ENCODE measurements at places on chromosomes 7 and 10.

GRCh38 chr7:46397591-46397990 is 476.5 kb upstream of the IGFBP3 start:
- no peak for DNase-seq

DNA sequence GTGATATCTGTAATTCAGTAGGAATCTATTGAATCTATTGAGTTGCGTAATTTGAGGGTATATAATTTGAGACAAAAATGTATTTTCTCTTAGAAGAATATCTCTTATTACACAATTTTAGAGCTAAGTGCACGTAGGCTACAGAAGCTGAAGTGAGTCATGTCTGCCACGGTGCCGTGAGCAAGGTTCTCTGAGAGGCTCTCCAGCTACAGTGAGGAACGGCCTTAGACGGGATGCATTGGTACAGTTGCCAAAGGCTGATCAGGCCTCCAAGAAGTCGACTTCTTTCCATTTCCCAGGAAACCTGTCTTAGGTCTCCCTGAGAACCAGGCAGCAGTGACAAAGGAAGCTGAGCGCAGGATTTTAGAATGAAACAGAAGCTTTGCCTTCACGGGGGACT is 28.6 kb downstream of the TCERG1L start:
- DNase-seq = no peak

DNA sequence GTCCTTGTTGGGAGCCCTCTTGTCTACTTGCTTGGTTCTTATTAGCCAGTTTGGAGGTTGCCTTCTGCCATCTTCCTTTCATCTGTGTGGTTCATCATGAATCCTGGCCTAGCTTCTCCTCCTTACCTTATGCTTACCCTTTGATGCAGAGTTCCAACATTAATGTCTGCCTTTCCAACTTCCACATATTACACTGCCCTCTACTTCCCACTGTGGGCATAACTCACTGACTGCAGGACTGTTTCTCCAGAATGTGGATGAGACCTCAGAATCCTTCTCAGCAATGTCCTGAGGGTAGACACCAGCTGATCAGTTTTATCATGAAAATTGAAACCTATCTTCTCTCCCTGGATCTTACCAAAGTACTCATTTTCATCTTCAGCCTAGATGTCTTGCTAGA is 491.0 kb downstream of the LRMDA start:
- DNase-seq = no peak

- no peak for DNase-seq
These were observed 119.2 kb upstream of the PCBD1 start for GRCh38 chr10:71007516-71007915.

DNA sequence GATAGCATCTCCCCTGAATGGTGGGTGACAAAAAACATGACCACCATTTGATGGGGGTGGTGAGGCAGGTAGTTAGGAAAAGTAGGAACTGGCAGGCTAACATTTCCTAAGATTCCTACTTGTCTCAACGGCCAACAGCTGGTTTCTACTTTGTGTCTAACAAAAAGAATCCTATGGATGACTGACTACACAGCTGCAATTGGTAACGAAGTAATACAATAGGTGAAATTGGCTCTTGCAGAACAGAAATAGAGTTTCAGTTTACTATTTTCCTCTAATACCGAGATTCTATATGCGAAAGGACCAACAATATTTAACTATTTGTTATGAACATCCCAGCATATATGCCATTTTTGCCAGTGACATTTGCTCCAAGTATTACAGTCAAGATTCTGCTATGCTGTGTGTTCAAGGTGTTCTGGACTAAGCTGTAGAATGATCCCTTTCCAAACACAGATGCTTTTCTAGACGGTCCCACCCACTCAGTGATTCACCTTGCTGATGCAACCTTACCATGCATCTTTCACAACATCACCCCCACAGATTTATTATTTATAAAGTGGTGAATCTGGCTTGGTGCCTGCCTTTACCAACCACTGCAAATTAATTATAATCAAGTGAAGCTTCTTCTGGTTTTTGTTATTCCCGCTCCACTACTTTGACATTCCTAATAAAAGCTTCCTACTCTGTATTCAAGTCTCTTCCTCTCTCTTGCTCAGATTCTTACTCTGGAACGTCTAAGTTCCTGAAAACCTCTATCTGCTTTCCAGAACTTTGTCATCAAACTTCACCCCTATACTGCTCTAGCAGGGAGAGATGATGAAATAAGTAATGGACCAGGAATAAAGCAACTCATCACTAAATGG is 16.8 kb downstream of the BBIP1 start:
- no peak for DNase-seq

DNA sequence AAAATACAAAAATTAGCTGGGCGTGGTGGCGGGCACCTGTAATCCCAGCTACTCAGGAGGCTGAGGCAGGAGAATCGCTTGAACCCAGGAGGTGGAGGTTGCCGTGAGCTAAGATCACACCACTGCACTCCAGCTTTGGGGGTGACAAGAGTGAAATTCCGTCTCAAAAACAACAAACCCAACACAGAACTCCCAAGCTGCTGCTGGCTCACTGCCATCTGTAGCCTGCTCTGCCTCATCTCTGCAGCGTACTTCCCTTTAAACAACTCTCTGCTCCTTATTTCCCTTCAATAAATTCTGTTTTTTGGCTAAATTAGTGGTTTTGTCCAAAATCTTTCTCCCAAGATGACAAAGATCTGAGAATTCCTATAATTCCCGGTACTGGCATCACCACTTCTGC is 189.2 kb upstream of the GALNT17 start:
- DNase-seq = no peak

- no peak for DNase-seq
These were observed 90.6 kb upstream of the SEMA3E start for GRCh38 chr7:83739527-83739926.

DNA sequence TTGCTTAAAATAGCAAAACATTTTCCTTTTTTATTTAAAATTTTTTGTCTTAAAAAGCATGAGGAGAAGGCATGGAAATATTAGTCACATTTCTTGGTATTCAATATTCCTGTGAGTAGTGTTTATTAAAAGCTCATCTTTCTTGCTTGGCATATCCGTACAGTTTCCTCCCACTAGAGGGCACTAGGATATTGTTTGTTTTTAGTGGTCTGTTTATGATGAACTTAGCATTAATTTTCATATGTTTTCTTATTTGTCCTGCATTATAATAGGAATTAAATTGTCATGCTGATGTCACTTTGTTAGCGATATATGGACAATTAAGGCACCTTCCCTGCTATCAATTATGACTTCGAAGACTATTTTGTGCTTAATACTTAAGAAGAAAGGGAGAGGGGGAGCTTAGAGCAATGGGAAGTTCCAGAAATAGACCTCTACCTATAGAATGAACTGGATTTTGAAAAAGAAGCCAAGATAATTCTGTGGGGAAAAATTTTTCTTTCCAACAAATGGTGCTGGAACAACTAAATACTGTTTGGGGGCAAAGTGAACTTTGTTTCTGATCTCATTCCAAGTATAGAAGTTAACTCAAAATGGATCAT is 91.0 kb upstream of the STRIP2 start:
- peak; percentile 76 for DNase-seq

GRCh38 chr7:45106-46090 is 147.0 kb upstream of the FAM20C start:
- DNase-seq = no peak

All from hematopoietic multipotent progenitor cell treated with erythropoietin and hydrocortisone succinate and interleukin-3 and kit ligand, for 17 days (in vitro differentiated cells).